Hematopoietic multipotent progenitor cell treated with erythropoietin and hydrocortisone succinate and interleukin-3 and kit ligand, for 8 days (in vitro differentiated cells): ENCODE measurements at places on chromosomes 7 and 10.
A peak's percentile ranks its signal among the peaks of the same experiment; 100 is the strongest.

- DNase-seq: no peak
Measured at GRCh38 chr10:73117976-73118743, 7.9 kb downstream of the NUDT13 start.

GRCh38 chr10:128520211-128520815 lies 394.1 kb upstream of the MKI67 start:
- no peak for DNase-seq

DNA sequence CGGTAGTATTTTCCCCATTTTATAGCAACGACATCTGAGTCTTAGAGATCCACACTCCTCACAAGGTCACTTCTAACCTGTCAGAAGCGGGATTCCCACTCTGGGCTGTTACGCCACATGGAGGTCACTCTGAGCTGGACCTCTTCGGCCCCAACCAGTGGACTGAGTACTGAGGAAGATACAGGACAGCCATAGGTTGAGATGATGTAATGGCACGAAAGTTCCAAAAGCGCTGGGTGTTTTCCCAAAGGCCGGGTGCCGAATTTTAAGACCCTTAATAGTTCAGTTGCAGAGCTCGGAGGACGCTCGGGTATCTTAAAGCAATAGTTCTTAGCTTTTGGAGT lies 699 bp downstream of the GHITM start:
- DNase-seq: peak; percentile 18

DNA sequence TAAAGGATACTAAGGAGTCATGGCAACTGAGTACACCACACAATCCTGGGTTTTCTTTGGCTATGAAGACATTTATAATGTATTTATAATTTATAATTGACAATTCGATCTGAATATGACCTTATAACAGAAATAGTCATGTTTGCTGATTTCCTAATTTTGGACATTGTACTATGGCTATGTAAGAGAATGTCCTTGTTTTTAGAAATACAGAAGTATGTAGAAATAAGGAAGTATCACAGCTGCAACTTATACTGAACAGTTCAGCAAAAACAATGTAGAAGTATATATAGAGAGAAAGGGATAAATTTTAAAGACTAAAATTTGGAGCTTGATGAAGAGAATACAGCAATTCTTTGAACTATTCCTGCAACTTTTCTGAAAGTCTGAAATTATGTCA lies 32.6 kb downstream of the PRLHR start:
- DNase-seq: no peak

DNA sequence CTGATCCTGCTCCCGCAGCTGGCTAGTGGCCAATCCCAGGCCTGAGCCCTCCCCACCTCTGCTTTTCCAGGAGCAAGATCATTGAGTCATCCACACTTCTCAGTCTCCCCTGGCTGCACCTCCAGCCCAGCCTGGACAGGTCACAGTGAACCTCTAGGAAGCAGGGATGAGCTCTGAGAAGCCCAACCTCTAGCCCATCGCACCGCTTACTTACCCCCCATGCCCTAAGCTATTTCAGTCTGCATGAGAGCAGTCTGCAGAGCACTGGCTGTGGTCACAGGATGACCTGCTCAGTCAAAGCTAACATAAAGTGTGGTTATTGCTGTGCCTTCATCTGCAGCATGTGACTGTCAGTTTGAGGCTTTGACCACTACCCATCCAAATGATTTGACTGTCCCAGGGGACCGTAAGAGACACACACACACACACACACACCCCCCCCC lies 129.2 kb downstream of the SORBS1 start:
- no peak for DNase-seq
